T-helper 1 cell (primary cell): ENCODE measurements at places on chromosomes 7 and 10.

DNA sequence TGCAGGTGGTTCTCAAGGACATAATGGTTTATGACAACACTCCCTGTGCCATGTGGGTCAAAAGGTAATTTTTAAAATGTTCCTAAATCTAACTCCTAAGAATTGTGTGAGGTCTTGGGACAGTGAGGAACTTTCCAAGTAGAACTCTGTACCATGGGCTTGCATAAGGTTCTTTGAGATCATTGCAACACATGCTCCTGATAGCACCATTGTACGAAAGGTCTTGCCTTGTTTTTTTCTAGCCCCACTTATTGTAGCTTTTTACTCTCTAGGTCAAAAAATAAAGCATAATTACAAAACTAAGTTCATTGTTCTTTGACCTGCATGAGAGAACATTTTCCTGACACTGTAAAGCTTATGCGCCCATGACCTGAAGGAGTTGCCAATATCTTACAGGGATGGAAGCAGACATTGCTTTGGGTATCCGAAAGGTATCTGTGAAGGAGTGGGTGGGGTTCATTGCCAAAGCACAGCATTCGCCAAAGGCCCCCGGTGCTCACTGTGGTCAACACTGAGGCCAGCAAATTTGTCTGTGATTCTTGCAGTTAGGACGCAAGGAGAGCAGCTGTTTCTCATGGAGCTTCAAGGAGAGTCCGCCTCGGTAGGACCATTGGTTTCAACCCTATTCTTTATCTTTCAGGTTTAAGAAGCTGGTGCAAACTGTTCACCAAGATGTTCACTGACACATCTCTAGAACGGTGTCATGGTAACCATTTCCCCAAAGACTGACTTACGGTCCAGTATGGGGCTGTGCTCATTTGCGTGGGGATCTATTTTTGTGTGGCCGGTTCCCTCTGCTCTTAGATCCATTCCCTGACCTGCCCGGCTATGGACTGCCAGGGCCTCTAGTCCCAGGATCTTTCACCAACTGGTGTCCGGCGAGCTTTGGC, 7.6 kb upstream of the PRKAG2 start:
- DNase-seq: no peak

DNA sequence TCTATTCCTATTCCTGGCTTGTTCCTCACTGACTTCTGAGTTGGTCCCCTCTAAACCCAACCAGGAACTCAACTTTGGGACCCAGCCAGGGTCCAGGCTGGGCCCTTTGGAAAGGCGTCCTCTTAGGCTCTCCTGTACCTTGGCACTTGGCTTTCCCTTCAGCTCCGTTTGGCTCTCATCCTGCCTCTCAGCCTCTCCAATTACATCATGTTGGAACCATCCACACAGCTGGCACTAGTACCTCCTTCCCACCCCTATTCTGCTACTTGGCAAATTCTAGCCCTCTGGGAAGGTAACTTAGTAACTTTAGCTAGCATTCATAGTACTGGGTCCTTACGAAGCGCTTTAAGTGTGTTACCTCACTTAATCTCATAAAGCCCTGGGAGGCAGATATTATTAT, 205.3 kb upstream of the HABP2 start:
- DNase-seq: no peak

DNA sequence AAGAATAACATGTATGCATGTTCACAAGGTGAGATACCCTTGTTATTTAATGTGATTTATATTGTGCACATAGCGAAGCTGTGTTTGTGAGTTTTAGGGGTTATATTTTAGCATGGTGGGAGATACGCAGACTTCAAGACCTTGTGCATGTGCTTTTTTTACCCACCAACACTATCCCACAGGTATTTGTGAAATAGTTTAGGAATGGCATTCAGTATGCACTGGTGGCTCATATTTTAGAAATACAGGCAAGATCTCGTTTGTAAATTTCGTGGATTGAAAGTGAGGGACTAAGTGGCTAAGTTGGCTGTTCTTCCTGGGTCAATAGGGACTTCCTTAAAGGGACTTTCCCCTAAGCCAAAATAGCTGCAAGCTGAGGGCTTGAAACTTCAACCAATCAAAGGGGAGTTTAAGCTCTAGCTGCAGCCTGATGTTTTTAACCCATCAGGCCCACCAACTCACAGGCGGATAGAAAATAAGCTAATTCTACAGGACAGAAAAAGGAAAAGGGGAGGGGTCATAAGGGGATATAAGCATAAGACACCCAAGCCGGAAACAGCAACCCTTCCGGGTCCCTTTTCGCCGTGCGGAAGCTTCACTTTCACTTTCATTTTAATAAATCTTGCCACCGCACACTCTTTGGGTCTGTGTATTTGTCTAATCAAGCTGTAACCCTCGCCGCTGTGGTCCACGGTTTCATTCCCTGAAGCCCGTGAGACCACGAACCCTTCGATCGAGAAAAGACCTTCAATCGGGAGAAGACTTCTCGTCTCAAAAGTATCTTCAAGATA, 291.0 kb downstream of the GPR158 start:
- no peak for DNase-seq

GRCh38 chr10:98349508-98349922, 65.5 kb downstream of the PYROXD2 start:
- no peak for DNase-seq

- no peak for DNase-seq
Observed at GRCh38 chr7:47227762-47228177, 354.1 kb downstream of the TNS3 start.
